ENCODE measurements at places on chromosomes 6 and 20. TPM values are rescaled to one million over a fixed set of nuclear protein-coding genes. Genes with fewer than 3 reads are reported as not detected.

The C6orf15 gene
- not detected for total RNA-seq

The DPPA5 gene
- total RNA-seq: not detected

The OR14J1 gene
- total RNA-seq: not detected

The CRISP2 gene
- 0.55 TPM for total RNA-seq

The ATP6V1G2 gene
- total RNA-seq: 19.2 TPM

The PRDM13 gene
- 16.6 TPM for total RNA-seq

The SLC22A3 gene
- 6.1 TPM for total RNA-seq

The GNMT gene
- not detected for total RNA-seq

The HLA-DOA gene
- total RNA-seq: 0.71 TPM

The KCNQ2 gene
- 31.6 TPM for total RNA-seq

The SLC32A1 gene
- 8.2 TPM for total RNA-seq

The C6orf141 gene
- 0.77 TPM for total RNA-seq

The LAMP5 gene
- 34.1 TPM for total RNA-seq

The SCGN gene
- total RNA-seq: 0.82 TPM

The PDSS2 gene
- total RNA-seq: 20.0 TPM

The FAM209B gene
- not detected for total RNA-seq

All from camera-type eye (tissue), 1 donor.